ENCODE measurements at places on chromosomes 2 and 18. TPM values are rescaled to one million over a fixed set of nuclear protein-coding genes. Genes with fewer than 3 reads are reported as not detected.

Gene ZNF2
- 7.6 TPM for total RNA-seq

Gene SLC25A12
- 51.6 TPM for total RNA-seq

Gene ERMN
- under 0.01 TPM for total RNA-seq

Gene KLHL41
- total RNA-seq, result 1.7 TPM

Gene YES1
- total RNA-seq, result 48.7 TPM

Gene ATP8B1
- 4.2 TPM for total RNA-seq

Gene IKZF2
- 8.1 TPM for total RNA-seq

Gene UGT1A4
- total RNA-seq, result not detected

Gene PRSS56
- under 0.01 TPM for total RNA-seq

All from temporal lobe (tissue), 4 donors.